ENCODE measurements at places on chromosomes 3 and 15.
A peak's percentile ranks its signal among the peaks of the same experiment; 100 is the strongest.

GRCh38 chr15:57330619-57331340 lies 45.5 kb upstream of the CGNL1 start:
- no peak for DNase-seq

GRCh38 chr3:64225695-64226499 lies 631 bp upstream of the PRICKLE2 start:
- DNase-seq: no peak

DNA sequence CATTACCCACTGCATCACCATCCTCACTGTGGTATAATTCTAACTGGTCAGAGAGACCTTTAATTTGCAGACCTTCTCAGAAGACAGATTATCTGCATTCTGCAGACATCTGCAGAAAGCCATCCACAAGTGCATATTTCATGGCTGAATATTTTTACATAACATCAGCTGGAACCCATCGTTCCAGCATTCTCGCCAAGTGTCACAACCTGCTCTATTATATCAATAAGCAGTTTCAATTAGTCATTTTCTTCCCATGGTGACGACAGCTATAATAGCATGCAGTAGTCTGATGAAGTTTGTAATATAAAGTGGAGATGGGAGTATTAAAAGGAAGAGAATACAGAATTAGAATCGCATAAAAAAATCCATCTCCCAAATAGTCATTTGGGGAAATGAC lies 334.7 kb downstream of the FHIT start:
- no peak for DNase-seq

DNA sequence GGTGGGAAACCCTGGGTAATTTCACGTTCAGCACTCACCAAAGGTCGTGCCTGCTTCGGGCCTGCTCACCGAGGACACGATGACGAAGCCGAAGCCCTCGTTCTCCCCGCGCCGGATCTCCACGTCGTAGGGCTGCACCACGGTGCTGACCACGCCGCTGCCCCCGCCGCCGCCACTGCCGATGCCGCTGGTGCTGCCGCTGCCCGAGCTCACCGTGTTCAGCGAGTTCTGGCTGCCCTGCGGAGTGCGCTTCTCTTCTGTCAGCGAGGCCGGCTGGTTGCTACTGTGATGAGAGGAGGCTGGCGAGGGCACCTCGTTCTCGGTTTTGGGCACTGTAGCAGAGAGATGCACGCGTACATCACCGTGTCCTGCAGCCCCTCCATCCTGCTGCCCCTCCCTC lies 659.5 kb downstream of the MAGI1 start:
- no peak for DNase-seq

- no peak for DNase-seq
These were observed 89.4 kb upstream of the C3orf80 start for GRCh38 chr3:160135851-160136250.

DNA sequence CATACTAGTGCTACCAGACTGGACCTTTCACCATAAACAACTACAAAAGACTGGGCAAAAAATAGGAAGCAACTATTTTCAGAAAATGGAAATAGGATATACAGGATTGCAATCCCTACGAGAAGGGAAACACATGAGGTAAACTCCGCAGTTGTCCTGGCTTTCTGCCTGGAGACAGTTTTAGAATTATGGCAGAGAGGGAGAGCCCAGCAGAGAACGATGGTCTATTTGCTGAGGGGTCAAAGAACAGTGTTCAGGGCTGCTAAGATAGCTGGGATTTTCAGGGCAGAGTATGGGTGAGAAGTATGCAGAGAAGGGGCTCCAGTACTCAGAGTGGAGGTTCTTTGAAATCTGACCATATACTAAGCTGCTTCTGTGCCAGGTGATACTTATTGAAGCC lies 163.4 kb downstream of the CHDH start:
- no peak for DNase-seq

DNA sequence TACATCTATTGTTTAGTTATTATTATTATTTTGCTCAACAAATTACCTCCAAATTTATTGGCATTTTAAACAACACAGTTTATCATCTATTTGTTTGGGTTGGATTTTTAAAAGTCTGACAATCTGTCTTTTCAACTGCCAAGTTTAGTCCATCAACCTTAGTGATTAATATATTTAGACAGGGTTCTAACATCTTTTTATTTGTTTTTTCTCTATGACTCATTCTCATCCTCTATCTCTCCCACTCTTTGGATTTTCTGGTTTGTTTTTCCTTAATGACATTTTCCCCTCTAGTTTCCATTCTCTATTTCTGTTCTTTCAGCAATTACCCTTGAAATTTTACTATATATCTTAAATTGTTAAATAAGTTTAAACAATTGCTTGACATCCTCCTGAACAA lies 41.9 kb downstream of the EMC4 start:
- no peak for DNase-seq

DNA sequence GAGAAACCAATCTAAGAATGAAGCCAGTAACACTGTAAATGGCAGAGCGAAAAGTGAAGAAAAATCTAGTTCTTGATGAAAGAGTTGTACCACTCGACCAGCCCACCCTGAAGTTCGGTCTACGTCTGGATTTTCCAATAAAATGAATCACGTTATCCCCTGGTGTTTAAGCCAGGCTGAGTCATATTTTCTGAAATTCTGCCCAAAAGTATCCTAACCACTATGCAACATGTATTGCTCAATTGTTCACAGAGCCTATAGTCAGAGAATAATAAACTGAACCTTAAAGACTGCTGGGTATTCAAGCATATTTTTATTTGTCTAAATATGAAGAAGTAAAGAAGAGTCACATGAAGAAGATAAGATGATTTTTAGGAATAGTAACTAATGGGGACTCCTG lies 245.7 kb downstream of the FGF12 start:
- DNase-seq: no peak

DNA sequence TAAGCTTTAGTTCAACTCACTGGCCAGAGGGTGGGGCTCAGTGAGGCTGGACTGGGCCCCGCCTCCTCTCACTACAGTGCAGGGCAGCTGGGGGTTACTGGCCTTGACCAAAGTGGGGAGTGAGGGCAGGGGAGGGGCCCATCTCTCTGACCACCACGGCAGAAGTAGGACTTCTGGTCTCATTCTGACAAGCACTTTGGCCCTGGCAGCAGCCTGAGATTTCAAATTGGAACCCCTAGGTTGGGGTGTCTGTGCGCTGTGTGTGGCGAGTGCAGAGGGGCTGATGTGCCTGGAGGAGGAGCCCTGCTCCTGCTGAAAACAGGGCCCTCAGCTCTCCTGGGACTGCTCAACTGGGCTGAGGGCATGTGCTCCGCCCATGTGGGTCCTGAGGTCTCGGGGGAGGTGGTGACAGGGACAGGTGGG lies 60.3 kb upstream of the RPL32 start:
- no peak for DNase-seq

- DNase-seq: no peak
These were observed 6.8 kb downstream of the RARRES1 start for GRCh38 chr3:158725348-158726011.

GRCh38 chr3:144294659-144295538 lies 323.3 kb downstream of the DIPK2A start:
- DNase-seq: peak; percentile 14

DNA sequence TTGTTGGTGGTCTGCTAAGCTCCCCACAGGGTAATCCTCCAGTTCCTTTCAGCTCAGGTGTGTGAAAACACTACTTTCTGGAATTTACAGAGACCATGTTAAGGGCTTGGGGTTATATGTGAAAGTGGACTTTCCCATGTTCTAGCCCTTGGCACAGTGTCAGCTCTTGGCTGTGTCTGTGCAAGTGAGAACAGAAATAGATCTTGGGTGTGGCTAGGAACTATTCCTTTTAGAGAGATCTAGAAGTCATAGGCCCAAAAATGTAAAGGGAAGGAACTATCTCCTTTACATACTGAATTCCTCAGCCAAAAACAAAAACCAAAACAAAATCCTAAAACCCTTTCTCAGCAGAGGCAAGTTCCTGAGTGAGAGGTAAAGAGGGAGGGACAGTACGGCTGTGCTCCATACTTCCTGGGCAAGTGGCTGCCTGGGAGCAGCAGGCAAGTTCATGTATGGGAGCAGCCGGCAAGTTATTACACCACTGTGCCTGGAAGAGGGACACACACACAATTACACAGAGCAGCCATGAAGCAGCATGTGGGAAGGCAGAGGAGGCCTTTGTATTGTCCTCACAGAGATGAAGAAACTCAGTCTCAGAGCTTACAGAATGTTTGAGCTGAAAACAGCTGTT lies 19.9 kb upstream of the C3orf62 start:
- DNase-seq: no peak

GRCh38 chr3:36444909-36445308 lies 64.6 kb downstream of the STAC start:
- DNase-seq: no peak

DNA sequence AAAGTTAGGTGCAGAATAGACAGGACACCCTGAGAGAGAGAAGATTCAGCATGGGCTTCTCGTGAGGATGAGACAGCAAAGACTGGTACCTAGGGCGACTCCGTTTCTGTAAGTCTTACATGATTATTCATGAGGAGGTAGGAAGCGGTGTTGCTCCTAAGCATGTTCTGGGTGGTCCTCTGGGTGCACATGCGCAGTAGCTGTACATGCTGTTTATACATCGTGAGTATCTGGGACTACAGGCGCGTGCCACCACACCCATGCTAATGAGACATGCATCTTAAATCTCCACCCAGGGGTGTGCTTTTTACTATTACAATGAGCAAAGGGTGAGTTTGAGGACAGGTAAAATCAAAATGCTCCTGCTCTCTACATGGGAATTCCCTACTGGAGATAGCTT lies 12.3 kb downstream of the ALPK3 start:
- no peak for DNase-seq

DNA sequence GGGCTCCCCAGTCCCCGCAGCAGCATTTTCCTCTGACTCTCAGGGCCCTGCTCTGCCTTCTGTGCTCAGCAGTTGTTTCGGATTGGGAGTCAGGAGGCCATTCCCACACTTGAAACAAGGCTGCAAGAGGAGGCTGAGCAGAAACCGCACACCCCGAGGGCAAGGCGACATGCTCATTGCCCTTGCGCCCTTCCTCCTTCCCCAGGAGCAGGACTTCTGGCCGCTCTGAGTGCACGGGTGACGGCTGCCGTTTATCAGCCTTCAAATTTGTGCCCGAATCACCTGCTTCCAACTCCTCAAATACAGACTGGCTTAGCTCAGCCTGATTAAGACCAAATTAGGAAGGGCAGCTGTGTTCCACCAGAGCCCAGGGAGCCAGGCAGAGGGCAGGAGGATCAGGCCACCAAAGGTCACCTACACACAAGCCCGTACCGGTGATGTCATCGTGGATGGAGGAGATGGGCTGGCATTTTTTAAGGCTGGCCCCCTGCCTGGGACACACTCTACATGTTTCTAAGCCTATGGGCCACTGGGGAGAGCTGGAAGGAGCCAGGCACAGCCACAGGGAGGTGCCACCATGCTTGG lies 38.1 kb downstream of the TM2D3 start:
- DNase-seq: no peak

GRCh38 chr15:87610366-87610765 lies 646.2 kb downstream of the NTRK3 start:
- DNase-seq: no peak

GRCh38 chr3:178001670-178002101 lies 534.5 kb upstream of the KCNMB2 start:
- DNase-seq: no peak

DNA sequence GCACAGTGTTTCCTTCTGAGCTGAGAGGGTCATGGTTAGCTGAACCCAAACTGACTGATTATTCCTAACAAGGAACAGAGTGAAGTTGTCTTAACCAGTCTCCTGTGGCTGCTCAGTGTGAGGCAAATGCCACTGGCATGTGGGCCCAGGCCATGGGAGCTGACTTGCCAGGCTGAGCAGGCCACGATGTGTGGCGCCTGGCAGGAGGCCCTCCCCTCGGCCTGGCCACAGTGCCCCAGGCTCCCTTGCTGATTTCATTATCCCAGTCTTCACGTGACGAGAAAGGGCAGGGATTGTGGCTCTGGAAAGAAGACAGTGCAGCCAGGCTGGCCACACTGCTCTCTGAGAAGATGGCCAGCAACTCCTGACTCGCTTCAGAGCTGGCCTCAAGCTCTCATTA lies 58.8 kb downstream of the SLCO2A1 start:
- no peak for DNase-seq

DNA sequence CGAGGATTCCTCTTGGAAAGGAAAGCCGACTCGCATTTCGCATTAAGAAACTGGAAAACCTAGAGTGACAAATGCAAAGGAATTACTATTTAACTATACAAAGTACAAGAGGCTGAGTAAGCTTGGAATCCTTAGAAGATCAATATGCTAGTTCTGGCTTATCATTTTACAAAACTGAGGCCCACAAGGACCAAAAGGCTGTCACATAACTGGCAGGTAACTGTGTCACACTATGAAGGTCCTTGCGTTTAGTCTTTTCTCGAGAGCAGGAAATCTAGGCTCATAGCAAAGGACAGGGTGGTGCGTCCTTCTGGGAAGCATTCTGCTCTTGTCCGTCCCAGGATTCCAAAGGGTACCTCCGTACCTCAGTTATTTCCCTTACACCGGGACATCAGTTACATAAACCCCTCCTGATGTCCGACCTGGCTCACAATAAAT lies 629 bp downstream of the RPL24 start:
- no peak for DNase-seq

- DNase-seq: no peak
These were observed 93.2 kb downstream of the FILIP1L start for GRCh38 chr3:100020876-100021644.

- no peak for DNase-seq
These were observed 850.0 kb downstream of the CADM2 start for GRCh38 chr3:85808755-85809154.

- DNase-seq: no peak
These were observed 29.6 kb downstream of the TPM1 start for GRCh38 chr15:63072023-63072650.

GRCh38 chr3:178526291-178526690 lies 9.9 kb upstream of the KCNMB2 start:
- DNase-seq: no peak

DNA sequence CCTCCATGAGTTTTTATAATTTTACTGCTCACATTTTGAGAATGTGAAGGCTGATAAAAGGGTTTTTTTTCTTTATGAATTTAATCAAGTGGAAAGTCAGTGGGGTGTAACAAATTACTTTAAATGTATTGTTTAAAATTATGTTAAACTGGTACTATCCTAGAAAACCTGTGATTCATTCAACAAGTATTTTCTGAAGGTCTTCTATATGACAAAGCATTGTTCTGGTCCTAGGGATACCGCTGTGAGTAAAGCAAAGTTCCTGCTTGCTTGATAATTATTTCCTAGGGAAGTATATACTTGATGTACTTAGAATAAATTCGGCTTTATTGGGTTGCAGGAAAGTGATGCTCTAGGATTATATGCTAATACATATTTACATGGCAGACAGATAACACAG lies 152.8 kb upstream of the GOLGA6L4 start:
- DNase-seq: no peak

- DNase-seq: no peak
These were observed 494 bp upstream of the NISCH start for GRCh38 chr3:52454938-52455282.

DNA sequence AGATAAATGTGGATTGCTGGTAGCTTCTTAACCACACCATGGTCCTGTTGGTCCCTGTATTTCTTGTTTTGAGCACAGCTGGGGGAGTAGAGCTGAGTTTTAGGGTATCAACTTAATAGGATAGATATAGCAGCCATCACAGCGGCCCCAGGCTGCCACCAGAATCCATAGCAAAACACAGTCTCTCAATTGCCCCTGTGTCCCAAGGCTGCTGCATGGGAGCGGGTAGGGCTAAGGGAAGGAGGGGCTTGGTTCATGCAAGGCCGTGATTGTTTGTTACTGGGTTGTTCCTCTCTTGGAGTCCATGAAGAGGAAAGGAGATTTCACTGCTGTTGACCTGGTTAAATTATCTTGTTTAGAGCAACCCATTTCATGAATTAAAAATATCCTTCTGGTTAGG lies 22.1 kb downstream of the ARNT2 start:
- no peak for DNase-seq

- no peak for DNase-seq
These were observed 14.4 kb downstream of the FGD5 start for GRCh38 chr3:14832975-14833722.

All from CD4-positive, alpha-beta T cell treated with Interleukin-4 for 1 hour (primary cell).